Naive thymus-derived CD4-positive, alpha-beta T cell (primary cell): ENCODE measurements at places on chromosomes 2 and 18. TPM values are rescaled to one million over a fixed set of nuclear protein-coding genes. Genes with fewer than 3 reads are reported as not detected.

Gene BCL2L11
- 33.1 TPM for total RNA-seq

Gene TLX2
- total RNA-seq: not detected

- H3K27me3 ChIP-seq: no peaks in the 10 kb centered on the region
- no peaks in the 10 kb centered on the region for H3K36me3 ChIP-seq
- H3K4me1 ChIP-seq: peaks cover 4% of the 10 kb centered on the region
- no peak for DNase-seq
- H3K27ac ChIP-seq: no peak overlapping the region
These were observed 3.5 kb downstream of the FAM110C start for GRCh38 chr2:42788-43187.

DNA sequence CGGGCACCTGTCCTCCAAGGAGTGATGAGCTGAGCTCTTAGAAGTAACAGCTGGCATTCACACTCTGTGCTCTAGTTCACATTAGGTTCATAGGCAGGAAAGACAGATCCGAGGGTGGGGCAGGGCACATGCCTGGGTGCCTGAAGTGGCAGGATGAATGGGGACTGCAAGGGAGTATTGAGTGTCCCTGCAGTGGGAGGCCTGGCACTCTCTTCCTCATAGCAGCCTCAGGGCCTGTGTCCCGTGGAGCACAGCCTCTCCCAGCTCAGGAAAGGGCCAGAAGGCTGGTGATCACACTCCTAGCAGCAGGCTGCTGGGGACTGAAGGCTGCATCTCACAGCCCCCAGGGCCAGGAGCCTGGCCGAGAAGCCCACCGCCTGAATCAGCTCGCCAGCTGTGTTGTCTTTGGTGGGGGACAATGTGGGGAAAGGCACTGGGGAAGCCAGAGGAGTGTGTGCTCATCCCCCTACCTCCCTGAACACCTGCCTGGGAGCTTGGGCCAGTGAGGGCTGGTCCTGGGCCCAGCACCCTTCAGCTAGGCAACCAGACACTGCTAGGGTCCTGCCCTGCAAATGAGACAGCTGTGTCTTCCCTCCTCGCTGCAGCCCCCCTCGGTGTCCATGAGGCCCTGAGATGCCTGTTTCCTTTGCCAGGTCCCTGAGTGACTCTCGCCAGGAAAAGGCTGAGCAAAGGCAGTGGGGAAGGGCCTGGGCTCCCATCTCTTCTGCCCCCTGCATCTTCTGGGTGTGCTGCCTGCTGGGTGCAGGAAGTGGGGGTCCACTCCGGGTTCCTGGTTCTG lies 48.2 kb upstream of the HS6ST1 start:
- DNase-seq: no peak
- H3K27ac ChIP-seq: no peak overlapping the region
- H3K4me3 ChIP-seq: no peak overlapping the region
- H3K36me3 ChIP-seq: no peaks in the 10 kb centered on the region
- no peaks in the 10 kb centered on the region for H3K27me3 ChIP-seq

Gene CROCC2
- total RNA-seq: not detected

DNA sequence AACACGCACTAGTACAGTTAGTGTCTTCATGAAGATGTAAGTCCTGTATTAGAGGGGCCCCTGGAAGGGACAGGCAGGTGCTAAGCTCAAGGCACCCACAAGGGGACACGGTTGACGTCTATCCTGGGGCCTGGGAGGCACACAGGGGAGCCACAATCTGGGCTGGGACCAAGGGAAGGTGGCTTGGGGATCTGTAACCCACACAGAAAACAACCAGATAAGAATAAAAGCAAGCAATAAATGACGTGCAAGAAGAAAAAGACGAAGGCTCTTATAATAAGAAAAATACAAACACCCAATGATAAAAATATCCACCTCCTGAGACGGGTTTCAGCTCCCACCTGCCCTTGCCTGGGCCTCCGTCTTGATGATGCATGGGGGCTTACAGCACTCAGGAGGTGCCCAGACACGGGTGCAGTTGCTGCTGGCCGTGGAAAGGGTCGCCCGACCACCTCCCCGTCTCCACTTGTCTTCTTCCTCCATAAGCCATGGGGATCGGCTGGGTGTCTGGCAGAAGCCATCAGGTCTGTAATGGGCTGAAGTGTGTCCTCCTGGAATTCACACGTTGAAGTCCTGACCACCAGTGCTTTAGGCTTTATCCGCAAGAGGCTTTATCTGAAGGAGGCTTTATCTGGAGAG lies 73.9 kb downstream of the TWIST2 start:
- H3K27me3 ChIP-seq: no peaks in the 10 kb centered on the region
- H3K36me3 ChIP-seq: no peaks in the 10 kb centered on the region
- no peak overlapping the region for H3K4me3 ChIP-seq
- no peak overlapping the region for H3K27ac ChIP-seq

Gene ALPI
- total RNA-seq: not detected in 2 replicates

Gene PGAP1
- total RNA-seq: 8.8 TPM

GRCh38 chr18:26181343-26181826 lies 44.9 kb upstream of the TAF4B start:
- H3K27me3 ChIP-seq: no peaks in the 10 kb centered on the region
- DNase-seq: no peak
- no peaks in the 10 kb centered on the region for H3K4me1 ChIP-seq
- no peak overlapping the region for H3K27ac ChIP-seq
- H3K4me3 ChIP-seq: no peak overlapping the region
- no peaks in the 10 kb centered on the region for H3K36me3 ChIP-seq

- H3K4me1 ChIP-seq: no peaks in the 10 kb centered on the region
- DNase-seq: no peak
- H3K27ac ChIP-seq: no peak overlapping the region
- no peaks in the 10 kb centered on the region for H3K27me3 ChIP-seq
- no peak overlapping the region for H3K4me3 ChIP-seq
These were observed 120.9 kb upstream of the TTC39C start for GRCh38 chr18:23893653-23894052.

GRCh38 chr2:210188190-210188589 lies 17.0 kb upstream of the KANSL1L start:
- no peak for DNase-seq
- no peaks in the 10 kb centered on the region for H3K36me3 ChIP-seq
- H3K4me1 ChIP-seq: no peaks in the 10 kb centered on the region
- H3K4me3 ChIP-seq: no peak overlapping the region
- no peak overlapping the region for H3K27ac ChIP-seq

GRCh38 chr2:218607436-218608115 lies at the start of gene PLCD4:
TSS of gene PLCD4 (plus strand) at chr2:218607899. CDS start at chr2:218615740, 7,841 bp downstream.
- H3K4me1 ChIP-seq: no peaks in the 10 kb centered on the region
- no peak within 1 kb of the TSS for H3K27ac ChIP-seq
- H3K36me3 ChIP-seq: no peaks in the 10 kb centered on the region
- no peak for DNase-seq
- no peaks in the 10 kb centered on the region for H3K27me3 ChIP-seq

Gene TBR1
- 0.02 TPM in 1 of 2 replicates, not detected in the other for total RNA-seq

DNA sequence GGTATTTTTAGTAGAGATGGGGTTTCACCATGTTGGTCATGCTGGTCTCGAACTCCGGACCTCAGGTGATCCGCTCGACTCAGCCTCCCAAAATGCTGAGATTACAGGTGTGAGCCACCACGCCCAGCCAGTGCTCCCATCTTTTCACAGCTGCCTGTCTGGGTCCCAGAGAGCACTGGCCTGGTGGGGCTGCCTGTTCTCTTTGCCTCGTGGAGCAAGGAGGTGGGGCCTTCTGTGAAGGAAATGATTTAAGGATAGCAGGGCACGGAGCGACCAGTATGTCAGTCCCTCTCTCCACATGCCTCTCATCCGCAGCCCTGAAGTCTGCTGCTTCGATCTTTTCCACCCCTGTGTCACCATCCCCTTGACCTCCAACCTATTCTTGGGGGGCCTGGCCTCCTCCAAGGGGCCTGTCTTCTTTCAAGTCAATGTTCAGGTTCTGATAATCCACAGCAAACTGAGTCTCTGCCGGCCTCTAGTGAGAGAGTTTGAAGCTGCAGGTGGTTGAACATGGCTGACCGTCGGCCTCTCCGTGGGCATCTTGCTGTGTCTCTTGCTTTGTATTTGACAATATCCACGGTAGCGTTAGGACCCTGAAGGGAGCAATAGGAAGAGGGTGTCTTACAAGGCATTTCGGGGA lies 28.2 kb upstream of the GIGYF2 start:
- H3K4me3 ChIP-seq: no peak overlapping the region
- H3K4me1 ChIP-seq: no peaks in the 10 kb centered on the region
- no peak overlapping the region for H3K27ac ChIP-seq
- no peak for DNase-seq
- H3K27me3 ChIP-seq: no peaks in the 10 kb centered on the region

GRCh38 chr2:192151853-192152252 lies 42.9 kb downstream of the TMEFF2 start:
- no peak for DNase-seq
- no peak overlapping the region for H3K4me3 ChIP-seq
- no peaks in the 10 kb centered on the region for H3K36me3 ChIP-seq
- H3K27ac ChIP-seq: no peak overlapping the region
- no peaks in the 10 kb centered on the region for H3K27me3 ChIP-seq
- no peaks in the 10 kb centered on the region for H3K4me1 ChIP-seq

DNA sequence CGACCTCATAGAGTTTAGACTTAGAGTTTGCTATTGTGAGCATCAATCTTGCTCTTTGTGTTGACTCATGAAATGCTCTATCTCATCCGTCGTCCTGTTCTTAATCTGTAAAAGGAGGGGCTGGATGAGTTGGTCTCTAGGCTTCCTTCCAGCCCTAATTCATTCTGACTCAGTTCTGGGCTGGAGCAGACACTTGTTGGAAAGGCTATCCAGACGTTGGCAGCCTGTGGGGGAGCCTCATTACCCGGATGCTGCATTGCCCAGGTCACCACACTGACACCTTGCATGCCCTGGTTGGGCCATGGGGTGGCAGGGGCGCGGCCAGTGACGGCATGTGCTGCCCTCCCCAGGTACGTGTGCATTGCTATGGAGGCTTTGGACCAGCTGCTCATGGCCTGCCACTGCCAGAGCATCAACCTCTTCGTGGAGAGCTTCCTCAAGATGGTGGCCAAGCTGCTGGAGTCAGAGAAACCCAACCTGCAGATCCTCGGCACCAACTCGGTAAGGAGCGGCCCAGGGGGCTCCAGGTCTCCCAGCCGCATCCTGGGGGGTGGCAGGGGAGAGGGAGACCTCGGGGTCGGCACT lies 61.5 kb downstream of the EFR3B start:
- no peaks in the 10 kb centered on the region for H3K36me3 ChIP-seq
- DNase-seq: no peak
- no peak overlapping the region for H3K27ac ChIP-seq
- H3K4me3 ChIP-seq: no peak overlapping the region

Gene CHRND
- not detected for total RNA-seq

DNA sequence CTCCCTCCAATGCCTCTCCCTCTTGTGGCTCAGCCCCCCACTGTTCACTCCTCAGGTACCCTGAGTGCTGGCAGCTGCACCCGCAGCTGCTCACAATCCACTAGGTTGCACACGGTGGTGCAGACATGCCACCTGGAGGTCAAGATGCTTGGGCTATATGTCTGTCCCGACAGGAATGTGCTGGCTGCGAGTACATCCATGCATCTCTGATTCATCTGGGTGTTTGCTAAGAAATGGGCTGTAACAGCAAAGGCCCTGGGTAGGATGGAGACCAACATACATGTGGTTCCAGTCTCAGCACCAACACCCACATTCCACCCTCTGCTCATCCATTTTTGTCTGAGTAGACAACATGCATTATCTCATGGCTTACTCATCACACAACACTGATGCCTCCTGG lies 31.3 kb downstream of the ANKMY1 start:
- no peak overlapping the region for H3K4me3 ChIP-seq
- H3K27me3 ChIP-seq: no peaks in the 10 kb centered on the region
- no peak overlapping the region for H3K27ac ChIP-seq
- H3K4me1 ChIP-seq: no peaks in the 10 kb centered on the region
- peaks cover 55% of the 10 kb centered on the region for H3K36me3 ChIP-seq

Gene AMER3
- total RNA-seq: not detected in 2 replicates

- no peaks in the 10 kb centered on the region for H3K27me3 ChIP-seq
- H3K4me1 ChIP-seq: no peaks in the 10 kb centered on the region
- no peak overlapping the region for H3K27ac ChIP-seq
- no peak for DNase-seq
- H3K36me3 ChIP-seq: no peaks in the 10 kb centered on the region
These were observed 115.4 kb downstream of the SCG2 start for GRCh38 chr2:223486751-223487150.

DNA sequence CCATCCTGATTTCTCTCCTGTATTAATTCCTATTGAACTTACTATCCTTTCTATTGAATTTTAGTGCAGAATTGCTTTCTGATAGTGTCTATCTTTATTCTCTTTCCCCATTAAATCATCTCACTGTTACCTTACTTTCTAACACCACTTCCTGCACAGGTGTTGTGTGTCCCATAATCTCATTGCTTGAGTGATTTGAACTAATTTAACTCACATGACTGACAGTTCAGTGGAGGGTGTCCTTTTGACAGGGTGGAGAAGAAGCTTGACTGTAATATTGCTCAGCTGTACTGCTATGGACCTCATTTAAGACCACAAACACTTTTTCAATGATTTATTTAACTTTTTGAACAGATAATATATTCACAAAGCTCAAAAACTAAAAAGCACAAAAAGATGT lies 211.8 kb downstream of the NRXN1 start:
- no peak overlapping the region for H3K4me3 ChIP-seq
- H3K36me3 ChIP-seq: no peaks in the 10 kb centered on the region
- H3K27me3 ChIP-seq: no peaks in the 10 kb centered on the region
- H3K27ac ChIP-seq: no peak overlapping the region

GRCh38 chr2:27870724-27871123 lies 19.5 kb downstream of the RBKS start:
- no peak overlapping the region for H3K27ac ChIP-seq
- H3K4me3 ChIP-seq: no peak overlapping the region
- no peak for DNase-seq
- no peaks in the 10 kb centered on the region for H3K36me3 ChIP-seq
- H3K4me1 ChIP-seq: no peaks in the 10 kb centered on the region
- no peaks in the 10 kb centered on the region for H3K27me3 ChIP-seq

DNA sequence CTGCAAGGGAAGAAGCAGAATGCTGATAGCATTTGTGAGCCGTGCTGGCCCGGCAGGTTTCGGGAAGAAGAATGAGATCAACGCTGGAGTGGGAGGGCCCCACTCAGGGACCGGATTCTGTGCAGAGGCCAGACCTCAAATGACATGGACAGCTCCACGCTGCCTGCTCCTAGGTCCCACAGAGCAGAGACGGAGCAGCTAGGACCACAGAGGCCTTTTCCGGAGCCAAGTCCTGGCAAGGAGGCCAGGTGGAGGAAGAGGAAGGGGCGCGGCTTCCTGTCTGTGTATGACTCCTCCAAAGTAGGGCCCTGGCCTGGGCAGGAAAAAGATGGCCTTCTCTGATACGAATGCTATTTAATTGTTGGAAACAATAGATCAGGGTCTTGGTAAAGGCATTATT lies 139.9 kb downstream of the LRRC30 start:
- no peaks in the 10 kb centered on the region for H3K4me1 ChIP-seq
- H3K27me3 ChIP-seq: no peaks in the 10 kb centered on the region
- no peak overlapping the region for H3K27ac ChIP-seq
- H3K36me3 ChIP-seq: no peaks in the 10 kb centered on the region

DNA sequence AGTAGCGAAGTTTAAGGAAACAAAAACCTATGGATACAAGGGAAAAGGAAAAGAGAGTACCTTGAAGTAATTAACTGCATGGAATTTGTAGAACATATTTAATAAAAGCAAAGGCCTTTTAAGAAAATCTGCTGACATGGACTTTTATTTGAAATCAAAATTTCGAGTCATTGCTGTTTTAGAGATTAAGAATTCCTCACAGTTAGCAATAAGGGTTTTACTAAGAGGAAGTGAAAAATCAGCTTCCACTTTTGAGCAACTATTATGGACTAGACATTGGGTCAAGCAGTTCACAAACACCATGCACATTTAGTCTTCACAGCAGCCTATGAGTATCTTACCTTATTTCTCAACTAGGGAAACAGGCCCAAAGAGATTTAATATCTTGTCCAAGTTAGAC lies 876.3 kb downstream of the BCL11A start:
- no peak overlapping the region for H3K27ac ChIP-seq
- no peak for DNase-seq
- no peaks in the 10 kb centered on the region for H3K4me1 ChIP-seq
- no peaks in the 10 kb centered on the region for H3K36me3 ChIP-seq
- no peaks in the 10 kb centered on the region for H3K27me3 ChIP-seq
